T-helper 1 cell (primary cell): ENCODE measurements at places on chromosomes 4 and X.

GRCh38 chr4:4871242-4871572 lies 11.7 kb downstream of the MSX1 start:
- DNase-seq = no peak

- DNase-seq = no peak
Observed at GRCh38 chrX:38061335-38061734, 55.0 kb downstream of the SYTL5 start.

GRCh38 chr4:17316566-17316965 lies 195.3 kb downstream of the QDPR start:
- DNase-seq = no peak

GRCh38 chr4:36997727-36998126 lies 246.8 kb upstream of the NWD2 start:
- no peak for DNase-seq

- DNase-seq = no peak
Observed at GRCh38 chr4:11355226-11355625, 73.5 kb downstream of the HS3ST1 start.

- no peak for DNase-seq
Observed at GRCh38 chr4:86973668-86974067, 38.9 kb downstream of the AFF1 start.
